ENCODE measurements at places on chromosomes 4 and X. TPM values are rescaled to one million over a fixed set of nuclear protein-coding genes. Genes with fewer than 3 reads are reported as not detected.

Gene XG
- 0.43 TPM for total RNA-seq

- H3K4me1 ChIP-seq: no peaks in the 10 kb centered on the region
- H3K36me3 ChIP-seq: no peaks in the 10 kb centered on the region
- no peak overlapping the region for H3K27ac ChIP-seq
- no peak overlapping the region for H3K4me3 ChIP-seq
- no peaks in the 10 kb centered on the region for H3K27me3 ChIP-seq
Observed at GRCh38 chrX:101191217-101191750, 28.3 kb upstream of the DRP2 start.

DNA sequence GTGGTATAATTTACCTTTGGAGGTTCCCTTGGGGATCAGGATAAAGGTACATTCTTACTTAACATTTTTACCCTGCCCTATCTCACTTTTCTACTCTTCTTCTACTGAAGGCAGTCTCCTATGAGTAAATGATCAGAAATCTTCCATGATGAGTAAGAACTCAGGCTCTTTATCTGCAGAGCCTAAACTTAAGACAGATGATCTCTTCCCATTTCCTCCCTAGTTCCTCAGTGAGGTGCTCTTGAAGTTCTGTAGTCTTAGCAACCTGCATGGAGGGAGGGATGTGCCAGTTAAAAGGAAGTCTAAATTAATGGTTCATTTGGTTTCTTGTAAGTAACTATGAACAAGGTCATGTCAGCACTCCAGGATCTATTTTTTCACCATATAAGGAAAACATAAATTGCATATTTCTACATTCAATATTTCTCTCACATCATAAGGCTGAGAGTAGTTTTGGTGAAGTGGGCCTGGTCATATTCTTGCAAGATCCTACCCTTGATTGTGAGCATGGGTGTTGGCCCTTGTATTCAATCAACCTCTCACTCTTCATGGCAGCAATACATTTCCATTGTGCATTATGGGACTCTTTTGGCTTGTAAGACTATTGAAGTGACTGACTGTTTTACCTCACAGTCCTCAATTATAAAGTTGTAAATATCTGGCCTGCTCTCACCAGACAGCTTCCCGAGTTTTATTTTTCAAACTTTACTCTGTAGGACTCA lies 295.5 kb downstream of the SLC7A11 start:
- no peaks in the 10 kb centered on the region for H3K4me1 ChIP-seq
- no peaks in the 10 kb centered on the region for H3K27me3 ChIP-seq
- no peak overlapping the region for H3K4me3 ChIP-seq
- no peaks in the 10 kb centered on the region for H3K36me3 ChIP-seq

- H3K27ac ChIP-seq: no peak overlapping the region
- no peak overlapping the region for H3K4me3 ChIP-seq
- H3K36me3 ChIP-seq: no peaks in the 10 kb centered on the region
Observed at GRCh38 chrX:97504431-97504830, 620.7 kb downstream of the RPA4 start.

GRCh38 chr4:20565075-20565721 lies 135.1 kb upstream of the PACRGL start:
- H3K27ac ChIP-seq: no peak overlapping the region
- no peaks in the 10 kb centered on the region for H3K27me3 ChIP-seq
- no peak overlapping the region for H3K4me3 ChIP-seq
- no peaks in the 10 kb centered on the region for H3K36me3 ChIP-seq
- H3K4me1 ChIP-seq: no peaks in the 10 kb centered on the region
- DNase-seq: no peak

- no peak overlapping the region for H3K27ac ChIP-seq
- no peak overlapping the region for H3K4me3 ChIP-seq
- H3K36me3 ChIP-seq: no peaks in the 10 kb centered on the region
- no peaks in the 10 kb centered on the region for H3K4me1 ChIP-seq
Observed at GRCh38 chr4:19857380-19857779, 394.3 kb upstream of the SLIT2 start.

DNA sequence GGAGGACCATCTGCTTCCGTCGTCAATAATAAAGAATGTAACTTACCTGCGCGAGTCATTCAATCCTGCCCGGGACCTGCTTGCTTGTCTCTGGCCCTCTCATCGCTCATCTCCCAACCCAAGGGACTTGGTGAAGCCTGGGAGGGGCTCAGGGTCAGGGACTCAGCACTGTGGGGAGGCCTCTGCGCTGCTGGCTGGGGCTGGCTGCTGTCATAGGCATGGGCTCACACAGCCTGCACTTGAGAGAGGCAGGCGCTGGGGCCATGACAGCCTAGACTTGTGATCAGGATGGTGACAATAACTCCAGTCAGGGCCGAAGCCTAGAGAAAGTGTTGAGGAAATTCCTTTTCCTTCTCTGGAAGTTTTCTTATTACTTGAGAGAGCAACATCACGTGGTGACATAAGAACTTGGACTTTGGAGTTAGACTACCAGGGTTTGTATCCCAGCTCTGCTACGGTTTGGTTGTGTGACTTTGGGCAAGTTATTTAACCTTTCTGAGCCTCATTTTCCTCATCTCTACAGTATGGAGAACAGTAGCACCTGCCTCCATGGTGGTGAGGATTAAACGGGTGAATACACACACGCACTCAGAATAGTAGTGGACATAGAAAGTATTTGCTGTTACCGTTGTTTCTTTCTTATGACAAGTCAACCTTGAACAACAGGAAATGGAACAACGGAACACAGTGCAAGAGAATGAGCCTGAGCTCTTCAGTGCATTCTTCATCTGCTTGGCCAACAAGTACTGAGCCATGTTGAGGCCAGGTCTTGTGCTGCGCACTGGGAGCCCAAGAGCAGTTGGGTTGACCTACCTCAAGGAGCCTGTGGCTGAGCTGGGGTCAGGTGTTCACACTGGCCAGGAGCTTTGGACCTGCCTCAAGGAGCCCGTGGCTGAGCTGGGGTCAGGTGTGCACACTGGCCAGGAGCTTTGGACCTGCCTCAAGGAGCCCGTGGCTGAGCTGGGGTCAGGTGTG lies 60.5 kb downstream of the TBC1D14 start:
- H3K27me3 ChIP-seq: no peaks in the 10 kb centered on the region
- no peak overlapping the region for H3K4me3 ChIP-seq
- no peak for DNase-seq
- H3K36me3 ChIP-seq: no peaks in the 10 kb centered on the region

- no peaks in the 10 kb centered on the region for H3K27me3 ChIP-seq
- no peaks in the 10 kb centered on the region for H3K36me3 ChIP-seq
- DNase-seq: no peak
- no peak overlapping the region for H3K4me3 ChIP-seq
- H3K4me1 ChIP-seq: no peaks in the 10 kb centered on the region
Observed at GRCh38 chr4:139973616-139974015, 180.4 kb downstream of the MAML3 start.

GRCh38 chr4:99724067-99724466 lies 66.4 kb upstream of the C4orf54 start:
- no peak overlapping the region for H3K4me3 ChIP-seq
- no peak for DNase-seq
- H3K27ac ChIP-seq: no peak overlapping the region
- H3K4me1 ChIP-seq: no peaks in the 10 kb centered on the region
- no peaks in the 10 kb centered on the region for H3K36me3 ChIP-seq

Gene DRP2
- total RNA-seq: not detected

Gene PAGE3
- total RNA-seq: not detected

Gene TKTL1
- 4.0 TPM for total RNA-seq

DNA sequence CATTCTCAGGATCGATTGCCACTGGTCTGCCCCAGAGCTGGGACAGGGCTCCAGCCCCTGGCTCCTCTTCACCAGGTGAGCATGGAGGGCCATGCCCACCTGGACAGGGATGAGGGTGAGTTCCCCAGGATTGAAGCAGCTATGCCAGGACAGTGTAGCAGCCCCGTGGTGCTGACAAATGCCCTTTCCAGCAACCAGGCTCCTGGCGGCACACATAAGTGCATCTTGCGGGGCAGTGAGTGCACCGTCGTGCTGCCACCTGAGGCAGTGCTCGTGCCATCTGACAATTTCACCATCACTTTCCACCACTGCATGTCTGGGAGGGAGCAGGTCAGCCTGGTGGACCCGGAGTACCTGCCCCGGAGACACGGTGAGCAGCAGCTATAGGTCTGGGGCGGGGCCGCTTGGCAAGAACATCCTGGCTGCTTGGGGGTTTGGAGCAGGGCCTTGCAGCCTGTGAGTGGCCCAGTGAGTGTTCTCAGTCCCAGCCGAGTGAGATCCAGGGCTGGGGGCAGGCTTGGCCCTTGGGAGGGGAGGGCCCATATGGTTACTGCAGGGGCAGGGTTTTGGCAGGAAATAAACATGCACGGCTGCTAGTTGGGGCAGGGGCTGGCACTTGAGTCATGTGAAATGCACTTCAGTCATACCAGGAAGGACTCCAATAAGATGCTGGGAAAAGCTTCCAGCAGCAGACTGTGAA lies 6.1 kb downstream of the IL9R start:
- H3K4me3 ChIP-seq: no peak overlapping the region
- no peaks in the 10 kb centered on the region for H3K4me1 ChIP-seq
- no peaks in the 10 kb centered on the region for H3K36me3 ChIP-seq
- no peak overlapping the region for H3K27ac ChIP-seq

DNA sequence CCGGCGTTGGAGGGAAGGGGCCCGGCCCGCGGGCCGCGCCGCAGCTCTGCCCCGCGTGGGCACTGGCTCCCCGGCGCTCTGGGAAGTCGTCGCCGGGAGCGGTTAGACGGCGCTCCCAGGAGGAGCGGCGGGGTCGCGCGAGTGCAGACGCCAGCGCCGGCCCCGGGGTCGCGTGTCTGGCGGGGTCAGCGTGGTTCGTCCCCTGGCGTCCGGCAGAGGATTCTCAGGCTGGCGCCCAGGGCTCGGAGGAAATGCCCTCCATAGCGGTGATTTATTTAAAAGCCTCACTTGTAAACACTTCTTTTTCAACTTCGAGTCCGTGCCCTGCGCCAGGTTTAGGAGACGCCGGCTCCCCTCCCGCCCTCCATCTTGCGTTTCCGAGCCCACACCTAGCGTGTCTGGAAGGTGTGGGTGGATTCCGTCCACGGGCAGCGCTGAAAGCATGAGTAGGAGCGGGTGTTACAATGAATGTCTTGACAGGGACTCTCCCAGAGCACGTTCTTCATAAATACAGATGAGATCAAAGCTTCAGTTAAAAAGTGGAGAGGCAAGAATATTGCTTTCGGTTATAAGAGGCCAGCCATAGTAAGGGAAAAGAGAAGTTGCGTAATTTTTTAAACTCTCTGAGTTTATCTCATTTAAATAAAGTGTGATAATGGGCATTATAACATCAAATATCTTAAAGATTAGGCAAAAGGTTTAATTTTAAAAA lies 692 bp downstream of the FAM241A start:
- H3K36me3 ChIP-seq: no peaks in the 10 kb centered on the region
- DNase-seq: peak; percentile 77
- H3K4me1 ChIP-seq: no peaks in the 10 kb centered on the region
- peak overlapping the region; percentile 78 for H3K27ac ChIP-seq

Gene HELT
- total RNA-seq: not detected

Gene INPP4B
- total RNA-seq: 64.6 TPM

- no peaks in the 10 kb centered on the region for H3K36me3 ChIP-seq
- DNase-seq: no peak
- no peak overlapping the region for H3K4me3 ChIP-seq
- no peaks in the 10 kb centered on the region for H3K4me1 ChIP-seq
- no peaks in the 10 kb centered on the region for H3K27me3 ChIP-seq
- no peak overlapping the region for H3K27ac ChIP-seq
Observed at GRCh38 chrX:128057421-128057820, 5.2 kb upstream of the ACTRT1 start.

DNA sequence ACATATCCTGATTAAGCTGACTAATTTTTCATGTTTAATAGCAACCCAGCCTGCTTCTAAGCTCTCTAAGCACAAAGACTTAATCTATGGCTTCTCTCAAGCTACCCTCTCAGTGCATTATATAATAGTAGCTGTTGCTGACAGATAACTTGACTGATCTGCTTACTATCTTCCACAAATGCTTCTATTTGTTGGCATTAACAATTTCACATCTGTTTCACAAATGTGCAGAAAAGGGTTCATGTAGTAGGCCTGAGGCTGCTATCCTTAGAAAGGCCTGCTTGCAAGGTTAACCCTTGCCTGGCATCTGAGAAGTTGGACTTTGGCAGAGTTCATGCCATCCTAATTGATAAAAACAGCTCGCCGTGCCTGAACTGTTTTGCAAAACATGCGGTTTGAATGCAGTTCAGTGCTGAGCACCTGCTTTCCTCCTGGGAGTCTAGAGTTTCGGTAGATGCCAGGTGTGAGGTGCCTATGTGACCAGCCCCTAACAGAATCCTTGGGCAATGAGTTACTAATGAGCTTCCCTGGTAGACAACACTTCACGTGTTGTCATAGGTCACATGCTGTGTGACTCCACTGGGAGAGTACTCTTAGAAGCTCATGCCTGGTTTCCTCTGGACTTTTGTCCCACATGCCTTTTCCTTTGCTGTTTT lies 68.4 kb downstream of the NSG1 start:
- H3K36me3 ChIP-seq: peaks cover 63% of the 10 kb centered on the region
- no peak overlapping the region for H3K4me3 ChIP-seq
- H3K27ac ChIP-seq: no peak overlapping the region
- no peaks in the 10 kb centered on the region for H3K27me3 ChIP-seq

GRCh38 chr4:56127716-56128115 lies 179.0 kb downstream of the CEP135 start:
- no peak overlapping the region for H3K4me3 ChIP-seq
- no peaks in the 10 kb centered on the region for H3K36me3 ChIP-seq
- H3K27ac ChIP-seq: no peak overlapping the region
- DNase-seq: no peak
- no peaks in the 10 kb centered on the region for H3K4me1 ChIP-seq
- H3K27me3 ChIP-seq: no peaks in the 10 kb centered on the region

Gene MANBA
- total RNA-seq: 56.4 TPM

DNA sequence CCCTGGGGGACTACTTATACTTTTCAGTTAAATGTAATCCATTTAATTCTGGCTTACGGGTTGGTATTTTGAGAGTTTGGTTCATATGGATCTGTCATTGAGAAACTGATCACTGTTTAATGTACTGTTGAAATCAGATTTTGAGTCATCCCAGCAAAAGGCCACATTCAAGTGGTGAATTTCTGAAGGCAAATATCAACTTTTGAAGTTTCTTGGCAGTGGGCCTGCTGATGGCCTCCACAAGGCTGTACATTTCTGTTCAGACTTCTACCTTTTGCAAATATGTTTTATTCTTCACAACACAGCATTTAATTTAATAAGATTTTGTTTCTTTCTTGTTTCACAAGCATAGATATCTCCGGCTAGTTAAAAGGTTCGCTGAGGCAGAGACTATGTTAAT lies 138.7 kb downstream of the PDGFC start:
- H3K27me3 ChIP-seq: no peaks in the 10 kb centered on the region
- DNase-seq: no peak
- H3K36me3 ChIP-seq: no peaks in the 10 kb centered on the region
- H3K4me3 ChIP-seq: no peak overlapping the region
- H3K27ac ChIP-seq: no peak overlapping the region
- H3K4me1 ChIP-seq: no peaks in the 10 kb centered on the region

- no peak overlapping the region for H3K4me3 ChIP-seq
- no peaks in the 10 kb centered on the region for H3K27me3 ChIP-seq
- no peak overlapping the region for H3K27ac ChIP-seq
- DNase-seq: no peak
- H3K4me1 ChIP-seq: no peaks in the 10 kb centered on the region
Observed at GRCh38 chr4:149796381-149796780, 19.3 kb downstream of the IQCM start.
